ENCODE measurements at places on chromosomes 5 and 9. TPM values are rescaled to one million over a fixed set of nuclear protein-coding genes. Genes with fewer than 3 reads are reported as not detected.

SSBP2 gene
- 36.4 TPM for total RNA-seq

DAB2IP gene
- 0.38 TPM for total RNA-seq

NR6A1 gene
- 55.4 TPM for total RNA-seq

CYFIP2 gene
- 2.9 TPM for total RNA-seq

DNA sequence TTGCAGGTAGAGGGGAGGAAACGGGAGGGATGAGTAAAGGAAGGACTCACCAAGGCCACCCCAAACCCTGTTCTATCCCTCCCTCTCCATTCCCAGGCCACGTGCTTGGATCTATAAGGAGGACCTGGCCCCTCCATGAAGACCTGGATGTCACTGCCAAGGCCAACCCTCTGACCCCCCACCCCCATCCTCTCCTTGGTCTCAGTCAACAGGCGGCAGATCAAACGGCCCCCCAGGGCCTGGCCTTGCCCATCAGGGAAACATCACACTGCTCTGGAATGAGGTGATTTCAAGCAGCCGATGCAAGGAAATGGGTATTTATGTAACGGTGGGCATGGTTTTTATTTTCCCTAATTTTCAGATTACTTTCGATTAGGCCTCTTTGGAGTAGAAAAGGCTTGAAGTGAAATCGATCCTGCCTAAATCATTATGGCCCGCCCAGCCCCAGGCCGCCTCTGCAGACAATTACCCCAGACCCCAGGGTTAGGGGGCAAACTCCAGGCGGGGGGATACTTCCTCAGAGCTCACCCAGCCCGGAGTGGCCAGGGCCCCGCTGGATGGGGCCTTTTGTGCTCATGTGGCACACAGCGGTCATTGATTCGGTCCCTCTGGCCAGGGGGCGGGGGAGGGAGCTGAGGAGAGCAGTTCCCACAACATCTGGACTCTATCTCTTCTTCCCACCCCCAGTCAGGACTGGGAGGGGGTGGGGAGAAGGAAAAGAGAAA, 125.3 kb downstream of the PHF2 start:
- no peak overlapping the region for H3K4me3 ChIP-seq
- peaks cover 6% of the 10 kb centered on the region for H3K4me1 ChIP-seq
- H3K36me3 ChIP-seq, result no peaks in the 10 kb centered on the region
- DNase-seq, result no peak
- H3K27me3 ChIP-seq, result peaks cover 4% of the 10 kb centered on the region

DNA sequence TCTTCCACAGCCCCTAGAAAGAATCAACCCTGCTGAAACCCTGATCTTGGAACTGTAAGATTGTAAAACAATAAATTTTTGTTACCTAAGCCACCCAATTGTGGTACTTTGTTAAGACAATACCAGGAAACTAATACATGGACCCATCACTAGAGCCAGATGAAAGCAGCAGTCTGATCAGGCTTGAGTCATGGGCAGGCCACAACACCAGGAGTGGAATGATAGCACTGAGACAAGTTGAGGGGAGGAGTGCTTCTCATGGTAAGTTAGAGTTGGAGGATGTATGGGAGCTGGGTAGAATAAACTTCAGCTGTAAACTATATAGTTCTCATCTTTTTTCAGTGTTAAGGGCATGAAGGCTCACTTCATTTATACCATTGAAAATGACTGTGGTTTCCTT, 164.4 kb upstream of the OR13F1 start:
- H3K4me1 ChIP-seq, result no peaks in the 10 kb centered on the region
- no peak overlapping the region for H3K4me3 ChIP-seq
- H3K27ac ChIP-seq, result no peak overlapping the region
- no peaks in the 10 kb centered on the region for H3K27me3 ChIP-seq
- H3K36me3 ChIP-seq, result no peaks in the 10 kb centered on the region

DNA sequence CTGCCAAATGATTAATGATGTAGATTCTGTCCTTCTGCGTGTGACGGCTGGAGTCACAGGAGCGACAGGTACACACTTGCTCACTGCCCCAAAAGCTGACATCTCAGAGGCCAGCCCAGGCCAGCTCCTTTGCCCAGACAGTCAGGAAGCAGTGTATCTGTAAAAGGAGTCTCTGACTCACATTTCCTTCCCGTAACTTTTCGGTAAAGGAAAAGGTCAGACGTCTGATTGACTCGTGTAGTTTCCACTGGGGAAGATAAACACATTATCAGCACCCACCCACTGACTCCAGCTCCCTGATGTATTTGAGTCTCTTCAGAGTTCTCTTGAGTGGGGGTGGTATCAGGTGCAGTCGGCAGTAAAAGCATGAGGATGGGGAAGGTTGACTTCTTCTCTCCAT, 64.4 kb upstream of the WWC1 start:
- H3K27me3 ChIP-seq, result peaks cover 2% of the 10 kb centered on the region
- H3K4me1 ChIP-seq, result no peaks in the 10 kb centered on the region
- H3K4me3 ChIP-seq, result no peak overlapping the region
- DNase-seq, result no peak

DNA sequence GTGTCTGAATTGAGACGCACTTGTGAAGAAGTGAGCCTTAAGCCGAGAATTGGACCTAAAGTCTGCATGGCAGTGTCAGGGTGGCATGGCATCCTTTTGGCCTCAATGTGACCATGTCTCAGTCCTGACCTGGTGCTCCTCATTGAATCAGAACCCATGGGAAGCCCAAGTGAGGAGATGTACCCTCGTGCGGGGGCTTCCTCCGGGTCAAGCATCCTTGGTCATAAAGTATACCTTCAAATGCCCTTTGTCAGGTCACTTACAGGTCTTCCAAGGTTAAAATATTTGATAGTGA, 202.2 kb downstream of the GADD45G start:
- no peaks in the 10 kb centered on the region for H3K36me3 ChIP-seq
- no peak overlapping the region for H3K27ac ChIP-seq

DNA sequence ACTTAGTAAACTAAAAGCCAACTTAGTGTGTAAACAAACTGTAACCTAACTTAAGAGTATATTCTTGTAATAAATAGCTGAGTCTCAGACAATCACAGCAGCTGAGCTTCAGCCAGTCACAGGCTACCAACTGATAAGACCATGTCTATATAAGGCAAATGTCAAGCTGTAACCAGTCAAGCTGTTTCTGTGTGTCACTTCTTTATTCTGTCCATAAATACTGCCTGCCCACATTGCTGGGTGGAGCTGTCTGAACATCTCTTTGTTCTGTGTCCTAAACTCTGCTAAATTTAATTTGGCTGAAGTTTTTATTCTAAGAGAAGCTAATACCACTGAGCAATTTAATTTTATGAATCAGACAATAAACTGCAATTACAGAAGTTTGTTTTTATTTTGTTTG, 412.1 kb upstream of the CDH10 start:
- no peaks in the 10 kb centered on the region for H3K4me1 ChIP-seq
- no peaks in the 10 kb centered on the region for H3K36me3 ChIP-seq
- no peak for DNase-seq
- no peak overlapping the region for H3K27ac ChIP-seq

GRCh38 chr9:27426511-27427271, 97.4 kb upstream of the IFNK start:
- H3K27ac ChIP-seq, result no peak overlapping the region
- DNase-seq, result no peak
- H3K36me3 ChIP-seq, result no peaks in the 10 kb centered on the region
- no peak overlapping the region for H3K4me3 ChIP-seq
- H3K4me1 ChIP-seq, result peaks cover 6% of the 10 kb centered on the region

DNA sequence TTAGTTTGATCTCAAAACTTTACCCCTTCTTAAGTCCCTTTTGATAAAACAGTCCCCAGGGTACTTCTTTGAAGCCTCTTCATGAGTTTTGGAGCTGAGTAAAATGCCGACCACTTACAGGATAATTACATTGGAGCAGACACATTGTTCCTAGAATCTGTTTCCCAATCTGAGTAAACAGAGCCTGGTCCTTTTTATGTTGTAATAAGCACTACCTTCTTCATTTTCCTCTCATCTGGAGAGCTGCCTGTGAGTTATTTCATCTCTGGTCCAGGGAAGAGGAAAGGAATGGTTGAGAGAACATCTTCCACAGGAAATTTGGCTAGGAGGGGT, 26.3 kb upstream of the GALNT10 start:
- no peak overlapping the region for H3K27ac ChIP-seq
- H3K4me1 ChIP-seq, result no peaks in the 10 kb centered on the region
- no peak for DNase-seq
- no peak overlapping the region for H3K4me3 ChIP-seq
- no peaks in the 10 kb centered on the region for H3K36me3 ChIP-seq

GRCh38 chr5:94884311-94884710, 265.8 kb downstream of the SLF1 start:
- no peak overlapping the region for H3K4me3 ChIP-seq
- peak; percentile 2 for DNase-seq
- no peaks in the 10 kb centered on the region for H3K27me3 ChIP-seq
- H3K4me1 ChIP-seq, result no peaks in the 10 kb centered on the region
- no peaks in the 10 kb centered on the region for H3K36me3 ChIP-seq
- H3K27ac ChIP-seq, result no peak overlapping the region

DNA sequence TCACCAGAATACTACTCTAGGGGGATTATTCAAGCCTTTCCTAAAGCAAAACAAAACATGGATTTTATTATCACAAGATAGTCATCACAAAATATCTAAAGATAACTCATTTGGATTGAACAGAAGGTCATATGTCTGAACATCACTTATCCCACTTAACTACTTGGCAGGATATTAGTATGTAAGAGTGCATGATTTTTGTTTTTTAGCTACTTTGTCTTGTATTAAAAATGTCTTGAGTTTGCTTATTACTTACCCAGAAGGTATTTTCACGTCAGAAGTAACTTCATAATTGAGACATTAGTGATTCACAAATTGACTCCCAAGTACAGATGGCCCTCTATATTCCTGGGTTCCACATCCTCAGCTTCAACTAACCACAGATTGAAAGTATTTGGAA, 113.8 kb downstream of the TLE4 start:
- no peaks in the 10 kb centered on the region for H3K27me3 ChIP-seq
- DNase-seq, result no peak
- H3K27ac ChIP-seq, result no peak overlapping the region
- no peak overlapping the region for H3K4me3 ChIP-seq
- H3K36me3 ChIP-seq, result no peaks in the 10 kb centered on the region

DNA sequence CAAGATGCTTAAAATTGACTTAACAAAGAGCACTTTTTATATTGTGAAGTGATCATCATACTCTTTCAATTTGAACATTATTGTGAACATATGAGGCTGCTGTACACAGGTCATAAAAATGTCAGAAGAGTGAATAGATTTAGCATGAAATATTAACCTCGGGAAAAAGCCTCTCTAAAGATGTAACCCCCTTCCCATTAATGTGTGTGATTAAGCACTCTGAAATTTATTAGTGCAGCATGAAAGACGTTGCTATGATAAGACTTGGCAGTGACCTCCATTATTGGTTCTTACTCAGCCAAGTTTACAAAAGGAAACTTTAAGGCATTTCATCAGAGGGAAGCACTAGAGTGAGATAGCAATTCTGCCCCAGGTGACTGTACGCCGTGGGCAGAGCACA, 326.5 kb downstream of the NTRK2 start:
- no peak overlapping the region for H3K27ac ChIP-seq
- DNase-seq, result no peak
- no peak overlapping the region for H3K4me3 ChIP-seq
- H3K27me3 ChIP-seq, result no peaks in the 10 kb centered on the region

- no peaks in the 10 kb centered on the region for H3K27me3 ChIP-seq
- H3K4me3 ChIP-seq, result no peak overlapping the region
- no peak overlapping the region for H3K27ac ChIP-seq
- H3K36me3 ChIP-seq, result no peaks in the 10 kb centered on the region
- DNase-seq, result peak; percentile 8
Observed at GRCh38 chr9:80175286-80176150, 603.8 kb downstream of the TLE4 start.

All from K562 (cell line).